ENCODE measurements at places on chromosomes 13 and 19. TPM values are rescaled to one million over a fixed set of nuclear protein-coding genes. Genes with fewer than 3 reads are reported as not detected.

CPAMD8 gene
- total RNA-seq: 0.64 TPM

RASIP1 gene
- total RNA-seq: 2.6 TPM

ZBTB32 gene
- not detected for total RNA-seq

TSC22D1 gene
- total RNA-seq: 54.8 TPM

SSC5D gene
- total RNA-seq: 23.2 TPM

KCTD15 gene
- 18.0 TPM for total RNA-seq

ZNF681 gene
- 0.32 TPM for total RNA-seq

ELSPBP1 gene
- total RNA-seq: not detected

ZIK1 gene
- total RNA-seq: 11.3 TPM

YJEFN3 gene
- total RNA-seq: 0.43 TPM

RDH8 gene
- not detected for total RNA-seq

ZNF850 gene
- total RNA-seq: 3.2 TPM

CYP2A6 gene
- not detected for total RNA-seq

KCNN4 gene
- not detected for total RNA-seq

ADAT3 gene
- total RNA-seq: 3.9 TPM

RNF225 gene
- total RNA-seq: under 0.01 TPM

ZNF534 gene
- not detected for total RNA-seq

BCAM gene
- total RNA-seq: 10.3 TPM

PRX gene
- 1.9 TPM for total RNA-seq

KIR2DL3 gene
- total RNA-seq: not detected

VAV1 gene
- total RNA-seq: not detected

SERPINE3 gene
- not detected for total RNA-seq

PLK5 gene
- total RNA-seq: not detected

CASP14 gene
- total RNA-seq: not detected

TMPRSS9 gene
- not detected for total RNA-seq

SLC10A2 gene
- not detected for total RNA-seq

ZFP36 gene
- 5.8 TPM for total RNA-seq

ZNF649 gene
- 6.4 TPM for total RNA-seq

LILRB1 gene
- not detected for total RNA-seq

KLK4 gene
- total RNA-seq: not detected

OVOL3 gene
- not detected for total RNA-seq

ZNF583 gene
- total RNA-seq: 7.1 TPM

ZNF726 gene
- total RNA-seq: 4.5 TPM

METTL21C gene
- total RNA-seq: not detected

CDC16 gene
- total RNA-seq: 62.6 TPM

ZNF470 gene
- total RNA-seq: 3.9 TPM

PVR gene
- total RNA-seq: 114 TPM

GRK1 gene
- not detected for total RNA-seq

ZC3H4 gene
- total RNA-seq: 16.8 TPM

MCEMP1 gene
- not detected for total RNA-seq

DIRAS1 gene
- total RNA-seq: 0.32 TPM

TMEM38A gene
- 2.2 TPM for total RNA-seq

GARIN5A gene
- not detected for total RNA-seq

LONP1 gene
- 65.2 TPM for total RNA-seq

SLC46A3 gene
- 4.7 TPM for total RNA-seq
